ENCODE measurements at places on chromosomes 2 and 18. TPM values are rescaled to one million over a fixed set of nuclear protein-coding genes. Genes with fewer than 3 reads are reported as not detected.

RGPD4 gene
- not detected for total RNA-seq

FASTKD2 gene
- 36.5 TPM for total RNA-seq

SOX11 gene
- total RNA-seq: 0.05 TPM

ITM2C gene
- total RNA-seq: 216 TPM

EPB41L3 gene
- total RNA-seq: not detected

EFEMP1 gene
- total RNA-seq: 283 TPM

CLEC4F gene
- not detected for total RNA-seq

AQP4 gene
- total RNA-seq: not detected

ZNF892 gene
- 1.9 TPM for total RNA-seq

NR4A2 gene
- total RNA-seq: 0.61 TPM

RSAD2 gene
- not detected for total RNA-seq

CGREF1 gene
- 2.1 TPM for total RNA-seq
